ENCODE measurements at places on chromosomes 4 and X.

- no peak for DNase-seq
Observed at GRCh38 chr4:146762016-146762415, 123.3 kb downstream of the POU4F2 start.

DNA sequence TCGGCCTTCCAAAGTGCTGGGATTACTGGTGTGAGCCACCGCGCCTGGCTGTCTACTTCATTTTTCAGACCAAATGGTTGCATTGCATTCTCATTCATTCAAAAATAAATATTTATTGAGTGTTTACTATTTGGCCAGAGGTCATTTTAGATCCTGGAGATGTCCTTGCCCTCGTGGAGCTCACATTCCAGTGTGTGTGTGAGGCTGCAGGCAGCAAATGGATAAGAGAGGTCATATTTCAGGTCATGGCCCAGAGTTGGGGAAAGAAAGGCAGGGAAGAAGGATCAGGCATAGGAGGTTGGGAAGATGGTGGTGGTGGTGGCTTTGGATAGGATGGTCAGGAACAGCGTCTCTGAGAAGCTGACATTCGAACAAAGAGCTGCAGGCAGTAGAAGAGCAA is 119.1 kb downstream of the CEP135 start:
- DNase-seq: no peak

- no peak for DNase-seq
Observed at GRCh38 chr4:79358438-79358837, 32.6 kb upstream of the NAA11 start.

DNA sequence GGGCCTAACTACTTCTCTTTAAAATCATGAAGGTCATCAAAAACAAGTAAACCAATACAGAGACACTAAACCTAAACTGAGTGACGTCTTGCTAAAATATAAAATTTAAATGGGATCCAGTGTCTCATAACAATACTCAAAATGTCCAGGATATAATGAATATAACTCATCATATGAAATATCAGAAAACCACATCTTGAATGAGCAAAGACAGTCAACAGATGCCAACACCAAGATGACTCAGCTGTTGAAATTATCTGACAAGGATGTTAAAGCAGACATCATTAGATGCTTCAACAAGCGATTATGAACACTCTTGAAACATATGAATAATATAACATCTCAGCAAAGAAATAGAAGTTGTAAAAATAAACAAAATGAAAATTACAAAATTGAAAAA is 8.3 kb downstream of the NAP1L2 start:
- DNase-seq: no peak

DNA sequence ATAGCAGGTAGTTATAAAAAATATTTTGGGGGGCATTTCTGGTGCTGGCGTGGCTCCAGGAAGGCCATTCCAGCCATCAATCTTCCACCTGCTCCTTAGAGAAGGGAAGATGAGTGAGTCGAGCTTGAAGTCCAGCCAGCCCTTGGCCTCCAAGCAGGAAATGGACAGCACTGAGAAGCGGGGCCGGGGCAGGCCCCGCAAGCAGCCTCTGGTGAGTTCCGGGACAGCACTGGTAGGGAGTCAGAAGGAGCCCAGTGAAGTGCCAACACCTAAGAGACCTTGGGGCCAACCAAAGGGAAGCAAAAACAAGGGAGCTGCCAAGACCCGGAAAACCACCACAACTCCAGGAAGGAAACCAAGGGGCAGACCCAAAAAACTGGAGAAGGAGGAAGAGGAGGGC is 29.2 kb upstream of the COX18 start:
- DNase-seq: no peak

DNA sequence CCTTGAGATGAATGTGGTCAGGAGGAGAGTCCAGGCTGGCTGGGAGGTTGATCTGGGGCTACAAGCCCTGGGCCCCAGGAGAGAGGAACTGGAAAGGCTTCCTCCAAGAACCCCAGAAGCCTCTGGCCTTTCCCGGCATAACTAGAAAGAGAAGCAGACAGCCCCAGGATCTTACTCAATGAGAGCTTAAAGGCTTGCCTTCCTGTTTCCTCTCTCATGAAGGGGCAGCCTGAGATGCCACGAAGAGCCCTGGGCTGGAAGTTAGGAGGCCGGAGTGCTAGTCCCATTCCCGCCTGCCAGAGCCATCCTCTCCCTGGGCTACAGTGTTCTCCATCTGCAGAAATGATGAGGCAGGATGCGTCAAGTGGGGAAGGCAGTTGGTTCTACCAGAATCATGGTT is 20.1 kb upstream of the XPNPEP2 start:
- no peak for DNase-seq

DNA sequence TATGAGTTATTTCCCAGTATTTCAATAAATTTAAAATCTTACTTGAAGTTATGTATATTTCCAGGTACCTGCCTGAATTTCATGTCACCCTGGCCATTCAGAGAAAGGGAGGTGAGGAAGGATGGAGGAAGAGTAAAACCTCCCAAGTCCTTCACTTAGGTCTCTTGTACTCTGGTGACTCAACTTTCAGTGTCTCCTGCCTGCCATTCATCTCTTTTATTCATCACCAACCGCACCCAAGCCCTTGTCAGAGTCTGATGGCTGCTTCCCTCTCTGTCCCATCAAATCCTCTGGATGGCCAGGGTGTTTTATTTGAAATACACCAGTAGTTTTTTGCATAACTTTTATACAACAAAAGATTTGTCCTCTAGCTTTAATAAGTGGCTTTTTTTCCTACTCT is 17.8 kb downstream of the TMPRSS11E start:
- no peak for DNase-seq

DNA sequence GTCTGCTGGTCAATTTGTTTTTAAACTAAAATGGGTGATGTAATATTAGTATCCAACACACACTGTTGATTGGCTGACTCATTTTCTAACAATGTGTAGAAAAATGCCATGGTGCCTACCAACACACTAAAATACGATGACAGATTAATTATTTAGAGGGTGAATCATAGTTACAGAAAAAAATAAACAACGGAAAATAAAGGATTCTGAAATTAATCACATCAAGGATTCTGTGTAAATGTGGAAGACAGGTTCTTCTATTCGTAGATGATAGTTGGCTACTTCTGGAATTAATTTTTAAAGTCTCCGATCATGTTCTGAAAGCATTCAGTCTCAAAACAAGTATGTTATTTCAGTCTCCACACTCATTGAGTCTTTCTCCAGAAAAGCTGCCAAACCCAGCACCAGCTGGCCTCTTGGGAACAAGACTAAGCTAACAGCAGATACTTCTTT is 8.2 kb upstream of the IQCM start:
- no peak for DNase-seq

- DNase-seq: no peak
Observed at GRCh38 chrX:64150775-64151174, 54.7 kb downstream of the AMER1 start.

DNA sequence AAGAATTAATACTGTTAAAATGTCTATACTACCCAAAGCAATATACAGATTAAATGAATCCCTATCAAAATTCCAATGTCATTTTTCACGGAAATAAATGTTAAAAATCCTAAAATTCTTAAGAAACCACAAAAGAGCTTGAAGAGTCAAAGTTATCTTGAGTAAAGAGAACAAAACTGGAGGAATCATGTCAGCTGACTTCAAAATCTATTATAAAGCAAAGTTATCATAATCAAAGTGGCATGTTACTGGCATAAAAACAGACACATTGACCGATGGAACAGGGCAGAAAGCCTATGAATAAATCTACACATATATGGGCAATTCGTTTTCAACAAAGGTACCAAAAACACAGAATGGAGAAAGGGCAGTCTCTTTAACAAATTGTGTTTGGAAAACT is 579.0 kb downstream of the INPP4B start:
- no peak for DNase-seq

GRCh38 chr4:185966997-185967775 is 101.8 kb upstream of the TLR3 start:
- no peak for DNase-seq

GRCh38 chrX:151919610-151920009 is 6.9 kb downstream of the MAGEA4 start:
- DNase-seq: no peak

GRCh38 chr4:1116838-1117237 is 3.5 kb upstream of the RNF212 start:
- DNase-seq: no peak

DNA sequence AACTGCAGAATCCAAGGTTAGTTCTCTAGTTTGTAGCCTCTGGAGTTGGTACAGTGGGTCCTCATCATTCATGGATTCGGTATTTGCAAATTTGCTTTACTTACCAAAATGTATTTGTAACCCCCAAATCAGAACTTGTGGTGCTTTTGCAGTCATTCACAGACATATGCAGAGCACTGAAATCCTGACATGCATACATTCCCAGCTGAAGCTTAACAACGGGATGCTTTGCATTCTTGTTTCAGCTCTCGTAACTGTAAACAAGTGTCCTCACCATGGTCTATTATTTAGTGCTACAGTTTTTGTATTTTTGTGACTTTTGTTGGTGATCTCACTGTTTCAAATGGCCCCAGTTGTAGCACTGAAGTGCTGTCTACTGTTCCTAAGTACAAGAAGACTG is 16.1 kb downstream of the BEND4 start:
- no peak for DNase-seq

DNA sequence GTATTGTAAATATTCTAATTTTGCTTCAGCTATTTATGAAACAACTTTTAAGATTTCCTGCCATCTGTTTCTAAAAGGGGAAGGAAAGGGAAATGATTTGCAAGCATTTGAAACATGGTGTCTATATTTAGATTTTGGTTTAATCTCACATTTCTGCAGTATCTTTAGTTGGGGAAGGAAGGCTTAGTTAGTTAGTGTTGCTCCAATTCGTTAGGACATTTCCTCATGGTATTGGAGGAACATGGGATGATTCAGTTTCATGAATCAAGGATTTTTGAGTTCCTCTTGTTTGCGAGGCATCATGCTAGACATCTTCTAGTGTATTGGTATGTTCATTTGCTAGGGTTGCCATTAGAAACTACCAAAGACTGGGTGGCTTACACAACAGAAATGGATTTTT is 20.5 kb upstream of the TMEM192 start:
- peak; percentile 75 for DNase-seq

GRCh38 chr4:158327525-158327924 is 117.2 kb downstream of the TMEM144 start:
- DNase-seq: no peak

- DNase-seq: peak; percentile 94
Observed at GRCh38 chrX:47366041-47366722, 4.2 kb upstream of the ZNF157 start.

DNA sequence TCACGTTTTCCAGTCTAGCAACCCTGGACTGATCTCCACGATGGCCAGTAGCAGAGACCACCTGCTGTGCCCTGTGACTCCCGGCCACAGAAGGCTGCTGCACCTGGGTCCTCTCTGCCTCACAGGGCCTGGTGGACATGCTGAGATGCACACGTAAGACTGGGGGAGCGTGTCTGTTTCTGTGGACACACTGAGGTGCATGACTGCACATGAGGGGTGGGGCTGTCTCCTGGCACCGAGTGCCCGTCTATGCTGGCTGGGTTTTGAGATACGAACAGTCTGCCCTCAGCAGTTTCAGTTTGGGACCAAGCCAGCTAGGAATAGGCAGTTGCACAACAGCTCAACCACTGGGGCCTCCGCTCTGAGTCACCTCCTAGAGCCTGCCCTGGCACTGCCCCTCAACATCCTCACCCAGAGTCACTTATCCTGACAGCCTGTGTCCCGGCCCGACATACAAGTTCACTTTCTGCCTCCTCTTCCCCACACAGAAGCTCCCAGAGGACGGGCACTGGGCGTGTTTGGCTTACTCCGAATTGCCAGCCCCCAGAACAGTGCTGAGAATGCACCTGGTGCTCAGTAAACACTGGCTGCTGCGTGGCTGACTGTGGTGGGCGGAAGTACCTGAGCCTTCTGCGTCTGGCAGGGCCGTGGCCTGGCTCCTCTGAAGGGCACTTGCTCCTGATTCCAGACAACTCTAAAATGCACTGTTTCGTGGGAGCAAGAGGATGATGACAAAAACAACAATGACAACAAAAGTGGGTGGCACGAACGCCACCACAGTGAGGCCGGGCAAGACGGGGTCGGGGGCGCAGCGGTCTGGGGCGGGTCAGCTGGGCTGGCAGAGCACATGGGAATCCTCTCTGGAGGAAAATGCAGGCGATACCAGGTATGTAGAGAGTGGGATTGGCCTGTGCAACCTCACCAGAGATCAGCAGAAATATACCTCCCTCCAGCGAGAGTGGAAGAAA is 30.9 kb downstream of the RNF212 start:
- DNase-seq: peak; percentile 55

DNA sequence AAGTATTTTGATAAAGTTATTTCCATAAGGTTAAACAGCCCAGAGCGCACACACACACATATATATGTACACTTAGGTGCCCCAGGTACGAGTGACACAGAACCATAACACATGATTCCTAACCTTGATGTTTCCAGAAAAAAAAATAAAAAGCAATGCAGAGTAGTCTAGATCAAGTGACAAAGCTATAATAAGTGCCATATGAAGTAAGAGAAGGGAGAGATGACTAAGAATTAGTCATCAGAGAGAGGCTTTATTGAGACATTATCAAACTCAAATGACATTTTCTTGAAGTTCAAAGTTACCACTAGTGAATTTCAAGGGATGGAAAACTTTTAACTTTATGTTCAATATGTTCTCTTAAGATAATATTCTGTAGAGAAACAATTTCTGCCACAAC is 215.0 kb downstream of the HTR2C start:
- DNase-seq: no peak

- peak; percentile 41 for DNase-seq
Observed at GRCh38 chr4:113781439-113782040, 20.0 kb upstream of the CAMK2D start.

- DNase-seq: no peak
Observed at GRCh38 chr4:68466751-68467150, 19.5 kb downstream of the TMPRSS11E start.

DNA sequence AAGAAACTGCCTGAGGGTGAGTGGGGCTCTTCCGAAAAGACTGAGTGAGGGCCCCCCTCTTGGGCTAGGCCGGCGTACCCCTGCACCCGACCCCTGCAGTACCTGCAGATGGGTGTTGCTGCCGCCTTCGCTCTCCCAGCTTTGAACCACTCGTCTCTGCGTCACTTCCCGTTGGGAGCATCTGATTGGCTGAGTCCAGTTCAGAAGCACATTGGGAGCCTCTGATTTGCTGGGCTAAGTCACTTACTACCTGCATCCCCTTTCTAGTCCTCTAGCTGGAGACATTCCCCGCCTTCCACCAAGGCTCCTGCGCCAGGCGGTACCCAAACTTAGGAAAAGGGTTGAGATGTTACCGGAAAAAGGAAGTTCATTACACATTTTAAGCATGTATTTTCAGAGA is 20.4 kb upstream of the WWC2 start:
- DNase-seq: no peak

Data from common myeloid progenitor, CD34-positive (primary cell).